ENCODE measurements at places on chromosomes 7 and 10. TPM values are rescaled to one million over a fixed set of nuclear protein-coding genes. Genes with fewer than 3 reads are reported as not detected.

GRCh38 chr7:105350906-105351305 lies 37.8 kb downstream of the SRPK2 start:
- DNase-seq = no peak

- DNase-seq = peak; percentile 90
Observed at GRCh38 chr7:23333671-23334246, 34.6 kb downstream of the MALSU1 start.

DNA sequence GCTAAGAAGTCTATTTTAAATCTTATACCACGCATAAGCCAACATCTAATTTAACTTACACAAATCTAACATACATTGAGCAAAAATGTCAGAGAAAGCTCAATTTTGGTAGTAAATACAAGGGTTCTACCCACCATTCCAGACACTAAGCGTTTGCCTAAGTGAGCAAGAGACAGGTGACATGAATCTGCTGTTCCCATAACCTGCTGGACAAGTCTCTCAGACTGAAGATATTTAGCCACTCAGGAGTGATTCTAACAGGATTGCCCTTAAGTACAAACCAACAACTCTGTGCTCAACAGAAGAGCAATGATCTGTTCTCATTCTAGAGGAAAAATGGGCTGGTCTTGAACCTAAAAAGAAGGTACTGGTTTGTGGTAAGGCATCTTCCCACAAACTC lies 18.8 kb downstream of the EZH2 start:
- no peak for DNase-seq

GRCh38 chr10:103021900-103022293 lies 103.8 kb downstream of the CNNM2 start:
- peak; percentile 35 for DNase-seq

DNA sequence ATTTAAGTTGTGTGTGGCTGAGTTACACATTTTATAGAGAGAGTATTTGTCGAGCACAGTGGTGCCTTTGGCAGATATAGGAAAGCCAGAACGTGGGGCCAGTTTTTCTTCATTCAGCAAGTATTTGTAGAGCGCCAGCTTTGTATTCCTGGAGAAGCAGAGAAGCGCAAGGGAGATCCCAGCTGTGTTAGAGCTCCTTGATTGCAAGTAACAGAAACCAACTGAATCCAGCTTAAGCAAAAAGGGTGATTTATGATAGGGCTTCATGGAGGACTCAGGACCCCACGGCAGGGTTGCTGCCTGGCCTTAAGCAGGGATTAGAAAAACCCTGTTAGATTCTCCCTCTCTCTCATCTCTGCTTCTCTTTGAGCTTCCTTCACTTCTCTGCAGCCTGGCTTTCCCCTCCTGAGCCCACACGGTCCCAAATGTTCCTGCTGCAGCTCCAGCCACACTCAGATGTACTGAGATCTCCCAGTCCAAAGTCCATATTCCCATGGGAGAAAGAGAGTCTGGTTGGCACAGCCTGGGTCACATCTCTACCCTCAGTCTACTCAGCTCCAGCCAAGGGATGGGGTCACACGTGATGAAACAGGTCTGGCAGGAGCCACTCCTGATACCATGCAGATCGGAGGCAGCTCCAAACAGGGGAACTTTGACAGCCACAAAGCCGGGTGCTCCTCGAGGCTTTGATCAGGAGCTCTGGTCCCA lies 16.7 kb downstream of the UBTD1 start:
- DNase-seq = no peak

DNA sequence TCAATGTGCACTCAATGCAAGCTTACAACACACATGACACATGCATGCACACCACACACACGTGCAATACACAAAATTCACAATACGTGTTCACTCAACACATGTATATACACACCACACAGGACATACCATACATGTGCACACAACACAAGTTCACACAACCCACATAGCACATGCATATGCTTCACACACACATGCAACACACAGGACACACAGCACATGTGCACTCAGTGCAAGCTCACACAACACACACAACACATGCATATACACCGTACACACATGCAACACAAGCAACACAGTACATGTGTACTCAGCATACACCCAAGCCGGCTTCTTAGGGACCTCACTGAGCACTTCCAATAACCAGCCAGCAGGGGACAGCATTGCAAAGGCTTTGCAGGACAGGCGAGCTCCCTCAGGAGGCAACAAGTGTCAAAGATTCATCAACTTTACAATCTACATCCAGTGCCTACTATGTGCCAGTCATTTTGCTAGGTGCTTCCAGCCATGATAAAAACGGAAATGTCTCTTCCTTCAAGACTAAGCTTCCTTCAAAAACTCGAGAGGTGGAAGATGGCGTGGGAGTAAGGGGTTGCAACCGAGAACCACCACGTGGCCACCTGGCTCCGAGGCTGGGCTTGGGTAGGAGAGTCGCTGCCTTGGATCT lies 61.1 kb downstream of the JCAD start:
- peak; percentile 90 for DNase-seq

DNA sequence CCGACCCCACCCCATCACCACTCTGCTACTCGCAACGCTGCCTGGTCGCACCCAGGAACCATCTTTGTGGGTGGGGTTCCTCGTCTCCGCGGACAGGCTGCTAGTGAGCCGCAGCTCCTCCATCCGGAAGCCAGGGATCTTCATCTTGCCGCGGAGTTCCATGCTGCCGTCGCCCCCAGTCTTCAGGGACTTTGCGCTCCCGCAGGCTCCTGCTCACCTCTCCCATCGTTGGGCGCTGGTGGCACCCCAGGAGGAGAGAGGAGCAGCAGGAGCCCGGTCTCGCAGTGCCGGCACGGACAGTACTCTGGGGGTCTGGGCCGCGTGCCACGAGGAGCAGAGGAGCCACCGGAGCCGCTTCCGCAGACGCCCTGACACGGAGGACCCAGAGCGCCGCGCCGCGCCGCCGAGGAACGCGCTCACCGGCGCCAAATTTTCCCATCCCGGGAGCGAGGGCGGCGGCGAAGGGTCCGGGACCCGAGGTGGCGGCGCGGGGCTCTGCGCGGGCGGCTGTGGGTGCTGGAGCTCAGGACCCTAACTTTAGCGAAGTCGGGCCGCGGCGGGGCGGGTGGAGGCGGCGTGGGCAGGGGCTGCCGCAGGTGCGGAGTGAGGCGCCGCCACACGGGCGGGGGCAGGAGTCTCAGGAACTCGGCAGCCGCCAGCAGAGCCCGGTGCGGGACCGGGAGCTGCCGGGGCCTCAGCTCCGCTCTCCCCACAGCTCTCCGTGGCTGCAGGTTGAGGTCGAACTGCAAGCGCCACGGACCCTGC lies 750.1 kb upstream of the SORCS1 start:
- no peak for DNase-seq

- no peak for DNase-seq
Observed at GRCh38 chr7:100891568-100892247, 2.2 kb upstream of the UFSP1 start.

- DNase-seq = no peak
Observed at GRCh38 chr7:138821912-138822311, 23.9 kb upstream of the ATP6V0A4 start.

- peak; percentile 60 for DNase-seq
Observed at GRCh38 chr10:62250594-62251198, 17.9 kb downstream of the RTKN2 start.

- DNase-seq = no peak
Observed at GRCh38 chr7:54343511-54343910, 198.7 kb upstream of the VSTM2A start.

- DNase-seq = no peak
Observed at GRCh38 chr10:48934672-48935501, 4.8 kb downstream of the LRRC18 start.

DNA sequence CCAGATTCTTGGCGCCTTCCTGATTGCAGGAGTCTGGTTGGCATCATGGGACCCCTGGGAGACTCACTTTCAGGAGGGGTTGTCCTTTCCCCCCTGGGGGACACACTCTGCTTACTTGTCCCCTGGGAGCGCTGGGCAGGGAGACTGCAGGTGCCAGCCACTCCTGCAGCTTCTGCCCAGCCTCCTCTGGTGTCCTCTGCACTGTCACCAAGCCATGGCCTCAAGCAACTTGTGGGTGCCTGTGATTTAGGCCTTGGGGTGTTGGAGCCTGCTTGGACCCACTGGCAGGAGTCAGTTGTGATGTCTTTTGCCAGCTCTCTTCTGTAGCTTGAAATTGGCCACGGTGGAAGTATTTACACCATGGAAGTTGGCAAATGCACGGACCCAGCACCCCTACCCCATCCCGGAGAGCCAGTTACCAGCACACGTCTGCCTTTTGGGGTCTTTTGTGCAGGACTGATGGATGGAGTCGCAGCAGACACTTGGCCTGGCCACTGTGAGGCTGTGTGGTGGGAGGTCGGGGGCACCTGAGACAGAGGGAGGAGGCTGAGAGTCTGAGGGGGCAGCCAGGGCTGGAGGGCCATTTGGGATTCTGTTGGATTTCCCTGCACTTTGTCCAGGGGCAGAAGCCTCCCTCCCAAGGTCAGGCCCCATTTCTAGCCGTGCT lies 104.7 kb downstream of the LHPP start:
- DNase-seq = no peak

DNA sequence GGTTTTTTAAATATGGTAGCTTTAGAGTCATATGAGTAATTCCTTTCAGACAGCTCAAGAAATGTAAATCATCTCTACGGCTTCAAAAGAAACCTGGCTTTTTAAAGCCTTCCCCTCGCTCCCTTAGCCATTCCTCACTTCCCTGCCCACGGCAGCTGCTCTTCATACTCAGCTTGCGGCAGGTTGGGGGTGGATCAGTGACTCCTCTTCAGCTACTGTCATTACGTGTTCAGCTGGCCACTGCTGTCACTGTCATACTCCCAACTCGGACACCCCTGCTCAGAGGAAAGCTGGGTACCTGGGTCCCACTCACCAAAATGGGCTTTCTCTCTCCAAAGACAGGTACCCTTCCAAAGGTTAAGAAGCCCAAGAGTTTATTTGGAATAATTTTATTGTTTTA lies 6.6 kb downstream of the YWHAG start:
- no peak for DNase-seq

DNA sequence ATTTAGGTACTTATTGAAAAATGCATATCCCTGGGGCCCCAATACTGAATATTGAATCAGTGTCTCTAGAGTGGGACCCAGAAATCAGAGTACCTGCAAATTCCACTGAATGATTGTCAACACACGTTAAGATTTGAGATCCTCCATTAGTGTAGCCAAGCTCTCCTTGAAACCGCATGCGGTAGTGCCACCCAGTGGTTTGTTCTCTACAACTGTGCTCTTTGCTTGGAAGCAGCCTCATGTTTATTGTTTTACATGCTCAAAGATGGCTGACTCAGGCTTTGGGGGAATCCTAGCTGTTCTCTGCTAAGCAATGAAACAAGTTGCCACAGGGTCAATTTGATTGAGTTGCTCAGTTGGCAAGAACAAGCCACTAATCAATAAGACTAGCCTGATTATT lies 340.2 kb upstream of the CELF2 start:
- peak; percentile 4 for DNase-seq

DNA sequence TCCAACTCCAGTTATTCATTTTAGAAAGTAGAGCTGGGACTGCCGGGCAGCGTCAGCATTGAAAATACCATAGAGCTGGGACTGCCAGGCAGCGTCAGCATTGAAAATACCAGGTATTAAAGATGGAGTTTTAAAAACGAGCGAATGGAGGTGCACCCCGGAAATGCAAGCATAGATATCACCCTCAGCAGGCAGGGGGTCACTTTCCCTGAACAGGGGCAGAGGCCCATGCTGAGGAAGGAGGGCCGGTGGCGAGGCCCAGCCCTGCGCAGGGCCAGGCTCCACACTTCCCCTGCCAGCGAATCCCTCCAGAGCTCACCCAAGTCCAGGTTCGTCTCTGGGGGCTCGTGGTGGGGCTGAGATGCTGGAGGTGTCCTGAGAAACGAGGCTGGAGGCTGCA lies 84.8 kb upstream of the DIP2C start:
- DNase-seq = no peak

- DNase-seq = no peak
Observed at GRCh38 chr7:37198041-37198905, 250.4 kb downstream of the ELMO1 start.

DNA sequence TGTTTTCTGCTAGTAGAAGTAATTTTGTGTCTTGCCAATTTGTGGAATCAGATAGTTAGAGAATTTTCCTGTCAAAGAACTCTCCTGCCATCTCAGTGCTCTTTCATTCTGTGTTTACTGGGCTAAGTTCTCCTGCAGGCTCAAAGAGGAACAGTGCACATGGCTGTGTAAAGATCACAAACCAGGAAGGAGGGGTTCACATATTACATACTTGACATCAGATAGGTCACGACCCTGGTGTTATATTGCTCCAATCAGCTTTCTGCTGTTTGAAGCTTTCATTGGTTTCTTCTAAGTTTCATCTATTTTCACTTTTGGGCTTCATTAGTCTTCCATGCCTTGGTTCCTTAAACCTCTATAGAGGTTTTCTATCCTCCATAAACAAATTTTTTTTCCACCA lies 13.5 kb upstream of the ELMO1 start:
- DNase-seq = no peak

DNA sequence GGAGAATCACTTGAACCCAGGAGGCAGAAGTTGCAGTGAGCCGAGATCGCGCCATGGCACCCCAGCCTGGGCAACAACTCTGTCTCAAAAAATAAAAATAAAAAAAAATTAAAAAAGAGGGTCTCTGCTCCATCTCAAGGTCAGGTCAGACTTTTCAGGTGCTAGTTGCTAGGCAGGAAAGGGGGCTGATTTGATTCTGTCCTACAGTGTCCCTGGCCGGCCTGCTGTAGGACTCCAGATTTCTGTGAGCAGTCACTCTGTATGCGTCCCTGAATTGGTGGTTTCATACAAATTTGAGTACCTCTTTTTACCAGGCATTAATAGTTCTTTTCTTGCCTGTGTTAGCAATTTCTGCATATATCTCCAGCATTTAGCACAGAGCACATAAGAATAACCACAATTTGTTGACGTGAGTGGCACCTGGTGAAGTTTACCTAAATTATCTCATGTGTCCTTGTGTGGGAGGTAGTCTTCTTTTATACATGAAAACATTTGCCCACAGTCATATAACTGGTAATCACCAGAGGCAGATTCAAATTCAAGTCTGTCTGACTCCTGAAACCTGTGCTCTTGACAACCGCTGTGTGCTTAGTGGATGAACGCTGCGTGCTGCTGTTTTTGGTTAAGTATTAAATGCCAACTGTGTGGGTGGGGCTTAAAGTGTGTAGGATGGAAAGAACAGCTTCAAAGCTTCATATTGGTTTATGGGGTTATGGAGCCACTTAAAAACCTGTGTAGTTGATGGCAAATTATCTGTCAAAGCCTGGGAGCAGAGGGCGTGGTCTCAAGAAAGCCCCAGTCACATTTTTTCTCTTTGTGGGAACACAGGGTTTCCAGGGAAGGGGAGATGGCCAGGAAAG lies 3.2 kb upstream of the ZNF775 start:
- no peak for DNase-seq

GRCh38 chr10:86688398-86688921 lies 20.1 kb downstream of the LDB3 start:
- DNase-seq = peak; percentile 64

DNA sequence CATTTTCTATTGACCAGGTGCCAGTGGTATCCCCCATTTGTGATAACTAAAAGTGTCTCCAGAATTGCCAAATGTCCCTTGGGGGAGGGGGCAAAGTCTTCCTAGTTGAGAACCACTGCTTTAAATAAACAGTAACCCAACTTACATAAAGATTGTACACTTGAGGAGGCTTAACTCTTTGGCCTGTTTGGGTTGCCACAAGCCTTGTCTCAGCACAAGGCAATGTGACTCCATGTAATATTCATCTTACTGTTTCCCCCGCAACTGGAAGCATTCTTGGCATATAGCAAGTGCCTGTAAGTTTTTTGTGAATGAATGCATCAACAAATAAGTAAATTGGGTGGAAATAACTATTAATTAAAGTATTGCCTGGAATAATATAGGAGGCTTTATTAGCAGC lies 108.3 kb downstream of the ANK3 start:
- peak; percentile 13 for DNase-seq

Gene HHEX
- total RNA-seq = 38.8 TPM

Gene SP8
- not detected for total RNA-seq

Gene SPDYE1
- total RNA-seq = not detected

Gene FAM25C
- not detected for total RNA-seq

Gene MKRN1
- total RNA-seq = 39.1 TPM

Measured in lung microvascular endothelial cell (primary cell).